ENCODE measurements at places on chromosomes 5 and 9.

DNA sequence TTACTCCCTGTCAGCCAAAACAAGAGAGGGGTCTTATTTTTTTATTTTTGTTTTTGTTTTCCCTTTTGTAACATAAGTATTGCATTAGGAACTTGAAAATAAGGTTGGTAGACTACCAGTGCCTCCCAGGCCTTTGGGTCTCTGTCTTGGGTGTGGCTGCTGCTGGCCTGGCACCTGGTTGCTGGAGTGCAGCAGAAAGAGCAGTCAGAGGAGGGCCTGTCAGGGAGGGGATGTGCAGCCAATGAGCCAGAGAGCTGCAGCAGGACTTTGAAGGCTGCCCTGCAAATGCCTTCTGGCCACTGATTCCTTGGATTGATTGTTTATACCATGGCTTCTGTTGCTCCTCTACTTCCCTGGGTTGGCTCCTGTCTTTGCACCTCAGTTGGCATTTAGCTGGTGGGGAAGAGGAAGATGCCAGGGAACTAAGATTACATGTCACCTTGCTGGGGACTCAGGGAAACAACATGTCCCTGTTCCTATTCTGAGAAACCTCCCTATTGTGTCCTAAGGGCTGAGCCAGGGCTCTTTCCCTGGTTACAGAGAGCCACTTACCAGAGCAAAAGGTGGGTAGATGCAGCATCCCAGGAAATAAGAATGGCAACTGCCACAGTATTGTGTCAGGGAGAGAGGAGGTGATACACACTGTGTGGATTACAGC is 66.6 kb downstream of the ANGPTL2 start:
- DNase-seq = no peak

DNA sequence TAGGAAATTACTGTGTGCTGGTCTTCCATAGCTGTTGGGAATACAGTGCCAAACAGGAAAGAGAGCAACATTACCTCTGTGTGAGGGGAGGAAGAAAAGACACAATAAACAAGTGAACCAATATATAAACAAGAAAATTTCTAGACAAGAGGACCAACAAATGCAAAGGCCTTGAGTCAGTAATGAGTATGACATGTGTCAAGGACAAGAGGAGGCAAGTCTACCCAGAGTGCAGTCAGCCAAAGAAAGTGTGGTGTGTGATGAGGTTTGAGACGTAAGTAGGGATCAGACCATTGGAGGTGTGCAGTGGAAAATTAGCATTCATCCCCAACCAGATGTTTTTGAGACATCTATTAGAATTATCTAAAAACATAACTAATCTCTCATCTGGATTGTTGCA is 69.5 kb upstream of the CDH6 start:
- no peak for DNase-seq

- DNase-seq = no peak
These were observed 480.8 kb upstream of the CCNG1 start for GRCh38 chr5:162956570-162956969.

DNA sequence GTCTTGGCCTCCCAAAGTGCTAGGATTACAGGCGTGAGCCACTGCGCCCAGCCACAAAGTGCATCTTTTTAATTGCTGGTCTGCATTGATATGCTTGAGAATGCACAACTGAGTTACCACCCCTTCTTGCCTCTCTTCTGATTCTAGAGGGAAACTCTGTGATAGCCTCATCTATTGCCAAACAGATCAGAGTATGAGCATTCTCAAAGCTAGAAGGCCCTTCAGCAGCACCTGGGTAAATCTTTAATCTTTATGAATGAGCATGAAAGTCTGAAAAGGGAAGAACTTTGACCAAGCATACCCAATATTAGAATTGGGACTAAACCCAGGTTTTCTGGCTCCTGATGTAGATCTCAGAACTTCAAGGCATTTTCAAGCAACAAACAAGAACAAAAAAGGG is 298.3 kb upstream of the TNC start:
- DNase-seq = no peak

GRCh38 chr5:90514520-90514919 is 14.9 kb downstream of the LYSMD3 start:
- DNase-seq = no peak

DNA sequence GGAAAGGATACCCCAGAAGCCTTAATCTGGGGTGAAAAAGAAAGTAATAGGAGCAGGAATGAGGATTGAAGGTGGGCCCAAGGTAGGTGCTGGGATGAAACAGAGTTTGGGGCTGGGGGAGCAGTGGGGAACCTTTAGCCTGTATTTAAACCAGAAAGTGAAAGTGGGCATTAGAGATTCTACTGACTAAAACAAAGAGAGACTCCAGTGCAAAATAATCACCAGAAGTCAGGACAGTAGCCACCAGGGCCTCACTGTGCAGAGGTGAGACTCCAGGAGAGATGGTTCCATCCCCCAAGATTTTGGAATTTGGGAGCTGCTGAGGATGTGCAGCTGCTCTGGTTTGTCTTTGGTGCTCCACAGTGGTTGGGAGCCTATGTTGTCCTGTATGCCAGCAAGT is 13.1 kb downstream of the DNAJB5 start:
- no peak for DNase-seq

DNA sequence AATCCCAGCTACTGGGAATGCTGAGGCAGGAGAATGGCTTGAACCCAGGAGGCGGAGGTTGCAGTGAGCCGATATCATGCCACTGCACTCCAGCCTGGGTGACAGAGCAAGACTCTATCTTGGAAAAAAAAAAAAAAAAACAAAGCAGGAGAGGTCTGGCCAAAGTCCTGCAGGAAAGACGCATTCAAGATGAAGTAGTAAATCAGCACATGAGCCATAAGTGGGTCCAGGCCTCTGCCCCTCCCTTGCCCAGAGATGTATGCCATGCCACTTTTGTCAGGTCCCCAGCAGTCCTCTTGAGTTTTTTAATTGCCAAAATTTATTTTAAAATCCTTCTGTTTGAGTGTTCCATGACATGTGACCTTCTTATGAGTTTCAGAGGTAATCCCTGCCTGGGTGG is 8.5 kb upstream of the PHF19 start:
- DNase-seq = no peak

DNA sequence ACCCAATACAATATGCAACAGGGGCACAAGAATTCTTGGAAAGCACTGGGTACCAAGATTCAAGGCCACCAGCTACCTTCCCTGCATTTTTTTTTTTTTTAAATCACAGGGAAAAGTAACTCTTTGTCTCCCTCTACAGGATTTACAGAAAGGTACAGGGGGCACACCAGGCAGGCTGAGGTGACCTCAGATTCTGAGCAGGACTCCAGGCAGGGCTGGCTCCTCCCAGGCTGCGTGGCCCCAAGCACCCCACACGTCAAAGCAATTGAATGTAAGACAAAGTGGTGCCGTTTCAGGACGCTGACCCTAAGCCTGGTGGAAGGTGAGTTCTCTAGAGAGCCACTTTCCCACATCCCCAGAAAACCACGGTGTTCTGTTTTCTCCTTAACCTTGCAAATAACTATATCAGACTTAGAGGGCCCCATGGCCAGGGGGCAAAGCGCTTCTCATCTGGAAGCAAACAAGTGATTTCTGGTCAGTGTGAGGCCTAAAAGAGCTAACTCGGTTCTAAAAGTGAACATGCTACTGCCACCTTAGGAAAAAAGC is 222.6 kb downstream of the ROR2 start:
- peak; percentile 35 for DNase-seq

GRCh38 chr5:131633830-131634229 is 1.2 kb downstream of the RAPGEF6 start:
- no peak for DNase-seq

DNA sequence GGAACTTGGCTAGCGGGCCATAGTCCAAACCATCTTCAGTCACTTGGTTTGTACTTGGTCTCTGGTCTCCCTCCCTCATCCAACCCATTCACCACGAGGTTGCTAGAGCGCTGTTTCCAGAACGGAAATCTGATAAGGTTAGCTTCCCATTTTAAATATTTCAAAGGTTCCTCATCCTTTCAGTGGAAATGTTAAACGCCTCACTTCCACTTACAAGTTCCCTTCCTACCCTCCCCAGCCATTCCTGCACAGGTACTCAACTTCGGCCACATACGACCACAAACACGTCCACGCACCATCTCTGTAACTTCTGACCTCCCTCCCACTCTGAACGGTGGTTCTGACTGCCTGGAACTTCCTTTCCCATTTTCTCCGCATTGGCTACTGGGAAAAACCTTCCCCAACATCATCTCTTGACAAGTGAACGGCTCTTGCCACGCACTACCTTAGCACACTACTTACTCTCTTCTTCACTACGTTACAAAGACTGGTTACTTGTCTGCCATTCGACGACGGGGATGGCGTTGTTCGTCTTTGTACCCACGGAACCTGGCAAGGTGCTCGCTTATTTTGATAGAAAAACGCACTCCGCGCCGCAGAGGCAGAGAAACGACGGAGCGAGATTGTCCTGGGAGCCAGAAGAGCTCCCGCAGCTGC is 629 bp downstream of the CCNH start:
- no peak for DNase-seq

DNA sequence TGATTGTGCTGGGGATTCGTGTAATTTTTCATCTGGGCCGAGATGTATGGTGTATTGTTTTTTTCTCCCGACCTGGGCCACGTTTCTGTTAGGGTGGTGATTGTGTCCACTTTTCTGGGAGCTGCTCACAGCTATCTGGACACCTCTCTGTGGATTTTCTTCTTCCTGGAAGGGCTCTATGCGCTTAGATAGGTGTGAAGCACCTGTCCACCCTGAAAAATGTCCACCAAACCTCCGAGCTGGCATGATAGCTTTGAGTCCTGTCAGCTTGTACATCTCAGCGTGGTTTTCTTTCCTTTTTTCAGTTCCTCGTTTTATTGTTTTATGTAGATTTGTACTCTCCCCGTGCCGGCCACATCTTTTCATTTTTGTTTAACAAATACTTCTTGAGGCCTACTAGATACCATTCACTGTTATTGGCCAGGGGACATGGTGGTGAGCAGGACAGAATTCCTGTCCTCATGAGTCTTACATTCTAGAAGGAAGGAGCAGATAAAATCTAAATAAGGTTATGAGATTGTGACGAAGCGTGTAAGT is 1.1 kb downstream of the UGCG start:
- no peak for DNase-seq

DNA sequence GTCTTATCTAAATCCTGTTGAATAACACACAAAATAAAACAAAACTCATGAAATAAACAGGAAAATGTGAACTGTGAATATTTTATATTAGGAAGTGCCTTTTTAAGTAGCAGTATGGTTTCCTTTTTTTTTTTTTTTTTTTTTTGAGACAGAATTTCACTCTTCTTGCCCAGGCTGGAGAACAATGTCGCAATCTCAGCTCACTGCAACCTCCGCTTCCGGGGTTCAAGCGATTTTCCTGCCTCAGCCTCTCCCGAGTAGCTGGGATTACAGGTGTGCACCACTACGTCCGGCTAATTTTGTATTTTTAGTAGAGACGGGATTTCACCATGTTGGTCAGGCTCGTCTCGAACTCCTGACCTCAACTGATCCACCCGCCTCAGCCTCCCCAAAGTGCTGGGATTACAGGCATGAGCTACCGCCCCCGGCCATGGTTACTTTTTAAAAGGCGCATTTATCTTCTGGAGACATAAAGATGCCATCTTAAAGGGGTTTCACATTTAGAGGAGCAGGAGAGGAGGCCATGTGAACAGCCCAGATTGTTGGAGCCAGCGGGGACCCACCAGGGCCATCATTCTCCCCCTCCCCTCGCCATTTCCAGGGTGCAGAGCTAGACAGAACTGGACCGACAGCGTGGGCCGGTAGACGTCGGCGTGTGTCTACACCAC is 64.1 kb downstream of the ROR2 start:
- no peak for DNase-seq

GRCh38 chr5:153122403-153122802 is 368.1 kb upstream of the GRIA1 start:
- no peak for DNase-seq

DNA sequence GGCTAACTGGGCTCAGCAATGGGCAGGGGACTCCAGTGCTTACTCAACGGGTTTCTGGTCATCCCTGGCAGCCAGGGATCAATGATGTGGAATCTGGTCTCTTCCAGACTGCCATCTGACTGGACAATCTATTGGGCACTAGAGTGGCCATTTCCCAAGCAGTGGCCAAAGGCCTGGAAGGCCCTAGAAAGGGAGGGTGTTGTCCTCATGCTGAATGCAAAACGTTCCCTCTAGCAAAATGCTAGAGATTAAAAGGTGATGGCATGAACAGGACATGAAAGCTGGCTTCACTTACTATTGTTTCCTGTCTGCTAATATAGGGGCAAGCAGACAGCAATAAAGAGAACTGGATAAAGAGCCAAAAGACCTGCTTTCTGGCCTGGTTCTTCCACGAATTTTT is 254.2 kb upstream of the PANK3 start:
- no peak for DNase-seq

DNA sequence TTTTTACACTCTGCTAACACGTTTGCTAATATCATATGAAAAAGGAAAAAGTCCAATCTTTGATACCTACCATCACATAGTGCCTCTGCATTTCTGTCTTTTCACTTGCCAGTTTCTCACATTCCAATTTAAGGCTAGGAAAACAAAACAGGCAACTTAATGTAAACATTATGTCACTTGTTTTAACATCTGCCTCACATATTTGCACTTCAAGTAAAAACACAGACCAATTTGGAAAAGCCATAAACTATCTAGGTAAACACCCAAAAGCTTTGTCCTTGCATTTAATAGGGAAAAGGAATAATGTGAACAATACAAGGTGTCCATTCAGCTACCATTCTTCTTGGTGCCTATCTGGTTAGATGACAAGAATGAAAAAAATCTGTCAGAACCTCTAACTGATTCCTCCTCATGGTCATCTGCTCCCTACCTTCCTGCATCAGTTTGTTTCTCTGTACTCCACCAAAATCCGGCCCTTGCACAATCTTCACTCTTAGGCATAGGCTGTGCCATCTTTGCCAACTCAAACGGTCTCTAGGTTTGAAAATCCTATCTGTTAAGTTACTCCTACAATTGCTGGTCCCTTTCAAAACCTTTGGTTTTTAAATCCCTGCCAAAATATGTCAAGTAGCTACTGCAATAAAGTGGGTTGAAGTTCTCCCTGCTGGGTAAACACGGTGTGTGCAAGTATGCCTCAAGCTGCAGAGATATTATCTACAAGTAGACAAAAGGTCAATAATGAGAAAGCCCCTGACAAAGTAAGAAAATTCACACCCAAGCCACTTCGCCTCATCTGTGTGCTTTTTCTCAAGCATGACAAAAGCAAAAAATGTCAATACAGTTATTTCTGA is 3.4 kb downstream of the TLE1 start:
- DNase-seq = no peak

DNA sequence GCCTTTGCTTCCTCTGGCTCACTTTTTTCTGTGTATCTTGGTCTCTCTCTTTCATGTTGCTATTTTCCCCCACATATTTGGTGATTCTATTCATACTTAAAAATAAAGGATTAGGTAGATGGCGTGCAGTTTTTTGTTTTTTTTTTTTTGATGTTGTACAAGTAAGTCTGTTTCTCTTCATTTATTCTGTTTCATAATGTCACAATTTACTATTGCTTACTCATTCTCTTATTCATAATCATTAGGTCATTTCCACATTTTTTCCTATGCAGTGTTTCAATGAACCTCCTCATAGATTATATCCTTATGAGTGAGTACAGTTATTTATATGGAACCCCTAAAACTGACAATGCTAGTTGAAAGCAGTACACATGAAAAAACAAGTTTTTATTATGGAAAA is 136.3 kb downstream of the APBA1 start:
- DNase-seq = no peak

- DNase-seq = no peak
These were observed 19.6 kb upstream of the ISOC1 start for GRCh38 chr5:129074903-129075302.
